ENCODE measurements at places on chromosomes 6 and 20.

GRCh38 chr20:59792300-59792699 is 141.1 kb downstream of the SYCP2 start:
- no peak for DNase-seq

DNA sequence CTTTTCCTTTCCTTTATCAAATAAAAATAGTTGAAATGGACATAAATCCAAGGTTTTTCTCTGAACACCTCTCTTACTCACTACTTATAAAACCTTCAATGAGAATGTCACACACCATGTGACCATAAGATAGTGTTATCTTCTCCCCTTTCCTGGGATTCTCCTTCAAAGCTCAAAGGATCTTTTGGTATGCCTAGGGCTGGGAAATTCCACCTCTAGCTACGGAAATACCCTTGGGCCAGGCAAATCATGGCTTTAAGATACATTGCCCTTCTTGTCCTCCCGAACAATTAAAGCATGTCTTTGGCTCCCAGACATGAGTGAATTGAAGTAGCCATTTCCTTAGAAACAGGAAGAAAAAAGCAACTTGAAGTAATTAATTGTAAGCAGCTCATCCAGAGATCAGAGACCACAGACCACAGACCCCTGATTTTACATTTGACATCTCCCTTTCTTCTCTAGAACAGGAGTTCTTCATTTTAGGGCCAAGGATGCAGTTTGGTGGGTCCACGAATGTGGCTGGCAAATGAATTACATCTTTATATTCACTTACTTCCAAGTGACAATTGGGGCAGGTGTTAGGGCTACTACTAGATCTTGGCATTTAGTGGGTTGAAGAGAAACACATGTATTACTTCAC is 4.1 kb downstream of the PLCB4 start:
- DNase-seq: peak; percentile 64

- DNase-seq: no peak
These were observed 10.2 kb upstream of the PEDS1 start for GRCh38 chr20:50163570-50164317.

DNA sequence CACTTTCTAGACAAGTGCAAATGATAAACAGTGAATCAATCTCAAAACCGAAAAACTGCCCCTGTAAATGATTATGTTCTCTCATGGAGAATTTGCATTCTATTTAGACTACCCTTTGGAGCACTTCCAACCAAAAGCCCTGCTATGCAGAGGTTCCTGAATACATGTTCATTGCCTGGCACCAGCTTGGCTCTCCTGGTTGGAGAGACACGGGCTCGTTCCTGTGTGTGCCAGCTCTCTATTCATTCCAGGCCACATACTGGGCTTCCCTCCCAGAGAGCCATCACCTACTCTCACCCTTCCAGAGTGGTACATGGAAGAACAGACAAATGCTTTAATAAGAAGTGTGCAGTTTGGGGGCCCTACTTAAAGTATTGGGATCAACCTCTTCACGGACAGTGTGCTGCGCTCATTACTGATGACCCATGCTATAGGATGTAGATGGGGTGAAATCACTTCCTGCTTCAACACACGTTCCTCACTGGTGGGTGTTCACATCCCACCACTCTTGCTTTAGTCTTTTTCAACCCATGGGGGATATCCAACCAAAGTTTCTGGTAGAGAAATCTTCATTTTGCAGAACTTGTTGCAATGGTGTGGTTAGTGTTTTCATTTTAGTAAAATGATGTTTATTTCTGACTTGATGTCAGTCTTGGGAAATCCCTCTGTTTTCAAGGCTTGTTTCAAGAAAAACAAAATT is 38.5 kb upstream of the NAA20 start:
- no peak for DNase-seq

GRCh38 chr20:50957276-50957675 is 1.1 kb downstream of the DPM1 start:
- no peak for DNase-seq

DNA sequence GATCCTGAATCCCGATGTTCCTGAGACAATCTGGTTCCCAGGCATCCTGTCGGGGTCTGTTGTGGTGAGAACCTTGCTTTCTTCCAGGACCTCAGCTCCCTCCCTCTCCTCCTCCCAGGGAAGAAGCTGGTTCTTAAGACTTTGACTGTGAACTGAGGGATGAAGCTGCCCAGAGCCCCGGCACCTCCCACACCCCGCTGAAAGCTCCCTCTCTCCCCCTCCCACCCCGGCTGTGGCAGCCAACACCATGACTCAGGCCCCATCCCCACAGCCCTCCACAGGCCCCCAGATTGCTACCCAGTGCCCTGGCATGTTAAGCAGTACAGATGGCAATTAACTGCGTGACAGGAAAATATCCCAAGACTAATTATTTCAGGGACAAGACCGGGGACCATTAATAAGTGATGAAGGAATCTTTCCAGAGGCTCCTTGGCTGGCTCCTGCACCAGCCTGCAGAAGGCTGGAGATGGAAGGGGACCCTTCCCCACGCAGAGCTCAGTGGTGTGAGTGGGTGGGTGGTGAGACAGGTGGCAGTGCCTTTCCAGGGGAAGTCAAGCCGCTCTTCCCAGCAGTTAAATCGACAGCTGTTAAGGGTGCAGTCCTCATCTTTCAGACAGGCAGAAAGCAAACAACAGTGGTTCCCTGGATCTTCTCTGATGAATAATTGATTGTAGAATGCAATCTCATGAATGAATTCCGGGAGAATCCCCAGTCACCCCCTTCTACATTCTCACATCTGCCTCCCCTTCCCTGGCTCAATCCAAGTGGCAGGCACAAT is 237.9 kb downstream of the LRFN2 start:
- DNase-seq: no peak

DNA sequence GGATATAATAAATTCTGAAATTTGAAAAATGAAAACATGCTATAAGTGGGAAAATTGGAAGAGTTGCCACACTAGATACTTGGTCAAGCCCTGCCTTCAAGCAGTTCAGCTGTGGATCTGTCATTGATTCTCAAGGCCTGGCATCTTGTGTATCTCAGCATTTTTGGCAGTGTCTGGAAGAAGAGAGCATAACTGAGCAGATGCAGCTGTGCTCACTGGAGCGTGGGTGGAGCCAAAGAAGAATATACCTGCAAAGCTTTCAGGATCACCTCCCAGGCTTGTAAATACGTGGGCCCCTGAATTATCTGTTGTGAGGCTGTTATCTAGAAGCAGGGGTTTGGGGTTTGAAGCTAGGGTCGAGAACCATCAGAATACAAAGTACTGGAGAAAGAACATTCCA is 31.3 kb upstream of the CHD6 start:
- no peak for DNase-seq

DNA sequence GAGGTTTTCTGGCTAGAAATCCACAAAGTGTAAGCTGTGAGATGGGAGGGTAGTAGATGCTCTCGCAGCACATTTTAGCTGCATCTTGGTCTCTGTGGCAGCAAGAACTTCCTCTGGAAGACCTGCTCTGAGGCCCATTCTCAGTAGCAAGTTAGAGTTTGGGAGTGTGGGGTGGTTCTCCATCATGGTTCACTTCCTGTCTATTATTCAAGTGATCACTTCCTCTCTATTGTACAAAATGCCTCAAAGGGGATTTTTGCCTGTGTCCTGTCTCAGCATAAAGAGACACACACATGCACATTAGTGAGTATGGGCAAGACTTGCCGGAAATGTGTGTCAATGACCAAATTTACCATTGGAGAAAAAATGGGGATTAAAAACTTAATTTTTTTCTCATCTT is 42.5 kb downstream of the LYRM2 start:
- DNase-seq: no peak

- DNase-seq: no peak
These were observed 136.8 kb downstream of the OLIG3 start for GRCh38 chr6:137357263-137357947.

DNA sequence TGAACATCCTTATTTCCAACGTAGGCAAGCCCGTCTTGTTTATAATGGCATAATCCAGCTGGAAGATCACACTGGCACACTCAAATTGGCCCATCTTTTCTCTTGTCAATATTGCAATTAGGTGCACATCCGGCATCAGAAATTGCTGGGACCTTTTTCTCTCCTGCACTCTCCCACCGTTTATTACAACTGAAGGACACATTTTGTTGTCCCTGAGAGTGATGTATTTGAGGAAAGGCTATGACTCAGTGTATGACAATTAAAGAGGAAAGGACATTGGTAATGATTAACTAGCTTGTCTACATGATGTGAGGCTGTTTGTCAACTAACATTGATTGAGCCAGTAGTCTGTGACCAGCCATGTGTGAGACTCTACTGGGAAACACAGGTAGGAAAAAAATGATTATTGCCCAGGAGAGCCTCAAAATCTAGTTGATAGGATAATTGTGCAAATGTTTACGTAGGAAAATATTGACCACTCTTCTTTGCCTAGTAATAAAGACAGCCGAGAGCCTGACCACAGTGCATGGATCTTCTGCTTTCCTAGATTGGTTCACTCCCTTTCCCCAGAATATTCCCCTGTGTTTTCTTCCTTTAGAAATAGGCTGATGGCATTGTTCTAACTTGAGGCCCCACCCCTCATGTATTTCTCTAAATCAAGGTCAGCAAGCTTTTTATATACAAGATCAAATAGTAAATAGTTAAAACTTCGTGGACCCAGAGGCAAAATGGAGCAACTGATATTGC is 230.0 kb upstream of the BTBD3 start:
- DNase-seq: peak; percentile 82

GRCh38 chr6:13241364-13241763 is 87.0 kb downstream of the TBC1D7 start:
- no peak for DNase-seq

- DNase-seq: peak; percentile 55
These were observed 21.9 kb downstream of the SAMD5 start for GRCh38 chr6:147530132-147531060.

DNA sequence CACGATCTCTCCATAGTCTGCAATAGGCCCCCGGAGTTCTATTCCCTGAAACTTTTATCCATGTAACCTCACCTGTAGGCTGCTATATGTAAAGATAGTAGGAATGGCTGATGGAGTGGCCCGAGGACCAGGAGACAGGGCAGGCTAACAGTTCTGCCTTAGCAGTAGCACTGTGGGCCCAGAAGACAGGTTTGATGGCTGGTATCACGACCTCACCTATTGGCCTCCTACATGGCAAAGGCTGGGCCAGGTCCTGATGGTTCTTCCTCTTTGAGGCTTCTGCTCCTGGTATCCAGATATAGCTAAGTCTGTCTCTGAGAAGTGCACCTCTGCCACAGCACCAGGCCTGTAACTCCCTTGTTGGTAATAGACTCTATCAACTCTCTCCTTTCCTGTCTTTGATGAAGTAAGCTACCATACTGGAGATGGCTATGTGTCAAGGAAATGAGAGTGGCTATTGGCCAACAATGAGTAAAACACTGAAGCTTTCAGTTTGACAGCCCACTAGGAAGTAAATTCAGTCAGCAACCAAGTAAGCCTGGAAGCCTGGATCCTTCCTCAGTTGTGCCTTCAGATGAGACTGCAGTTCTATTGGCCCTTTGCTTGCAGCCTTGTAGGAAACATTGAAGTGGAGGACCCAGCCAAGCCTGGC is 5.7 kb downstream of the SPEF1 start:
- DNase-seq: no peak

DNA sequence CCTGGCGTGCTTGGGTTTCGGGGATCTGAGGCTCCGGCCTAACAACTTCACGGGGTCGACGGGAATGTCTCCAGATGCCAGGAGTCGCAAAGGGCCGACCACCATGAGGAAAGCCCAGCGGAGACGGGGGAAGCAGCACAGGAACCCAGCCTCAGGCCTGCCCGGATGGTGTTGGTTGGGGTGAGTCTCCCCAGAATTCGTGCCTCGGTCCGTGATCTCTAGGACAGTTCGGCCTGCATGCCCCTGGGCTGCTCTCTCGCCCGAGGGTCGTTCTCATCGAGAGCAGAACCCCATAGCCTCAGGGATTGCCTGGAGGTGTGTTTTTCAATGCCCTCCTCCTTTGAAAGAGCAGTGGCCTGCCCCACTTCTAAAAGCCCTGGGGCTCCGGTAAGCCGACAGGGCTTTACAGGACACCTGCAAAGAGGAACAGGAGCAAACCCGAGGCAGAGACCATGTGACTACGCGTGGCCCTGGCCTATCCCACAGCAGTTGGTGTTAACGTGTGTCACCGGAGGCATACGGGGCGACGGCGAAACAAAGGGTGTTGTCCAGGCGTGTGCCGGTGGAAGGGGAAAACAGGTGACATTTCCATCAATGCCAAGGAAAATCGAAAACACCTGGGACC is 973.1 kb upstream of the DEFB115 start:
- no peak for DNase-seq

DNA sequence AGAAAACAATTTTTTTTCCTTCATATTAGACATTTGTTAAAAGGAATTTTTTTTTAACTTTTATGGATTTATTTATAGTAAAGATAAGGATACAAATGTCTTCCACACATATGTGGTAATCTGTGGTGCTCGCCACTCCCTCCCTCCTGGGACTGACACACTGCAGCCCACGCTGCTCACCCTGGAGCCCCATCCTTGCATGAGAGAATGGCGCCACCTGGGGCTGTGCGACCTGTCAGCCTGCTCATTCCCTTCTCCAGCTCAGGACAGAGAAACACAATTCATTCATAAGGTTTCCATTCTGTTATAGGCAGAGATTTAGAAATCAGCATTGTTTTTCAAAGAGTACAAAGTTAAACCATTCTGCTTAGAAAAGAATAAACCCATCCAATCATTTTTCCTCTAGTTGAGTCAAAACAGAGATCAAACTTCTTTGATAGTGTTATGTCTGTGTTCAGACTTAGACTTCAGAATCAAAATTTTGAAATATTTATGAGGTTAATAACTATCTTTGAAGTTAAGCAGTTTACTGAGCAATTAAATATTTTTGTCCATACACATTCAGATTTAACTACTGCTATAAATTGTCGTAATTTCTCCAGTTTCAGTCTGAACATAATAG is 42.8 kb upstream of the DYNLRB1 start:
- DNase-seq: peak; percentile 51

- no peak for DNase-seq
These were observed 109.9 kb downstream of the PSMB1 start for GRCh38 chr6:170443151-170443662.

DNA sequence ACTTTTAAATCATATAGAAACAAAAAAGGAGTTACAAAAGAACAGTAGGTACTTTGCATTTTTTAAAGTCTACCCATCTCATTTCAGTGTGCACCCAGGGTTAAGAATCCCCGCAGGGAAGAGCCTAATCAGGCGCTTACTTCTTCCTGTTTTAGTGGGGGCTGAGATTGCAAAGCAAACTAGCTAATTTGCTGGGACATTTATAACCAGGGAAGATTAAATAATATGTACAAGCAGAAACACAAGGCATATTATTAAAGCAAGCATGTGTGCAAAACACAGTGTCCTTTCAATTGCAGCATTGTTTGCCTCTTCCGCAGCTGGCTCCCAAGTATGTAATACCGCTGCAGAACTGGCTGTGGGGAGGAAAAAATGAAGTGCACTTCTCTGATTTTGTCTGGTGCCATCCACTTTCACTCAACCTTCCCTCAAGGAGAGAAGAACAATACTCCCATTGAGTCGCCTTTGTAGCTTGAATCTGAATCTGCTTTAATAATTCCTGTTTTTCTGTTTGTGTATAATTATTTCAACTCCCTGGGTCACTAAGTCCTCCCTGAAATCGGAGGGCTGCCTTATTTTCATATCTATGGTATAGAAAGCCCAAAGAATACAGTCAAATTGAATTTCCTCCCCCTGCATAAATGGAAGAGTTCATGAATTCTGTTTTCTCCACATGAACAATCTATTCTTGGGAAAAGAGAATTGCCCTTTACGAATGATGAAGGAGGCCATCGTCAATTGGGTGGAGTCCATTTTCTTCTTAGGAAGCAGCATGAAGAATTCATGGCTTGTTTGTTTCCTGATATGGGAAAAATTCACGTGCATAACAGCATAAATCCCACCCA is 23.3 kb upstream of the BCAS1 start:
- DNase-seq: no peak
